ENCODE measurements at places on chromosomes 3 and 15. TPM values are rescaled to one million over a fixed set of nuclear protein-coding genes. Genes with fewer than 3 reads are reported as not detected.

Gene GOLGA8K
- total RNA-seq: not detected

Gene APPL1
- 46.2 TPM for total RNA-seq

Gene SYNPR
- total RNA-seq: not detected

Gene HACL1
- 28.1 TPM for total RNA-seq

Gene ROBO1
- total RNA-seq: 53.9 TPM

Gene GABRG3
- not detected for total RNA-seq

Gene PLD1
- total RNA-seq: 9.2 TPM

Gene NOX5
- total RNA-seq: not detected

Gene SLC51B
- total RNA-seq: not detected

Gene AGBL1
- total RNA-seq: not detected

Gene CORO2B
- total RNA-seq: 9.7 TPM

Gene OR5H2
- not detected for total RNA-seq

Gene CHMP2B
- total RNA-seq: 6.8 TPM

Gene FHIT
- total RNA-seq: not detected

Gene MGLL
- 23.7 TPM for total RNA-seq

Gene DUOXA2
- not detected for total RNA-seq

Gene EXD1
- total RNA-seq: not detected

Gene EFCC1
- not detected for total RNA-seq

Gene PLIN1
- under 0.01 TPM for total RNA-seq

Gene OXTR
- total RNA-seq: 56.1 TPM

Gene RAD51
- 8.4 TPM for total RNA-seq

Gene FANCD2OS
- not detected for total RNA-seq

Gene LDHAL6B
- not detected for total RNA-seq

Gene DGKG
- 2.5 TPM for total RNA-seq

Gene TRAT1
- not detected for total RNA-seq

Gene RASSF1
- 17.4 TPM for total RNA-seq

Gene GOLGA6L10
- total RNA-seq: under 0.01 TPM

Gene GABRR3
- total RNA-seq: not detected

Gene HTR3E
- total RNA-seq: not detected

Gene CRABP1
- not detected for total RNA-seq

Gene PFN2
- 256 TPM for total RNA-seq

Gene GPR27
- not detected for total RNA-seq

Gene TNIK
- total RNA-seq: 6.3 TPM

Gene CEP152
- 10.3 TPM for total RNA-seq

Gene FAM227B
- total RNA-seq: 1.8 TPM

Gene PDIA3
- 155 TPM for total RNA-seq

Gene GOLGA8Q
- total RNA-seq: 0.18 TPM

Gene CLDN1
- 4.7 TPM for total RNA-seq

Gene CFAP100
- total RNA-seq: not detected

Gene CACNA2D3
- total RNA-seq: 0.36 TPM

Gene GORASP1
- 25.8 TPM for total RNA-seq

Gene LRRC49
- total RNA-seq: 16.8 TPM

Gene RTP3
- total RNA-seq: not detected

Gene TIMP4
- total RNA-seq: 0.56 TPM

Measured in IMR-90 (cell line).